ENCODE measurements at places on chromosomes 4 and X.
A peak's percentile ranks its signal among the peaks of the same experiment; 100 is the strongest.

- no peak for DNase-seq
Observed at GRCh38 chrX:103017542-103017941, 46.4 kb downstream of the BEX1 start.

DNA sequence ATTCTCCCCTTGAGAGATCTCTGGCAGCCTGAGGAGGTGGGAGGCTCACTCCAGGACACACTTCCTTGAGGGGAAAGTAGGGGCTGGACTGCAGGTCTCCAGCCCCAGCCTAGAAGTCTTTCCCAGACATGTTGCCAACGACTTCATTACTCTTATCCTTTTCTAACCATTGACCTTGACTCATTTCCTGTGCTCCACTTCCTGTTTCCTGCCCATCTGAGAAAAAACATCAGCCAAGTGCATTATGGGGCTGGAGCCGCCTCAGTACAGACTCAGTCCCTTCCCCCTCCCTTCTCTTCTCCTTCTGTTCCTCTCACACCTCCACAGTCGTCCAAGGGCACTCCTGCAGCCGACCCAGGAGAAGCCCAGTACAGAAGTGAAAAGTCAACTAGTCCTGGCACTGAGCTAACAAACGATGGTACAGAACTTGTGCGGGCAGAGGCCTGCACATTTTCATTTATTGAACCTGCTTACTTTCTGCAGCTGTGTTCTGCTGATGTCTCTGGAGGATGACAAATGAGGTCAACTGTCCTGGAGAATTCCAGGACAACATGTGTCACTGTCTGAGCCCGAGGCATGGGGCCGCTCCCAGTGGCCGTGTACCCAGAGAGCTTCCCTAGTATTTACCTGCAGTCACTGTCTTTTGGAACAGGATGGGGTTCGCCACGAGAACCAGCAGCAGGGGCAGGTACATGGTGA is 20.1 kb downstream of the GPR143 start:
- no peak for DNase-seq

- DNase-seq = no peak
Observed at GRCh38 chr4:140070366-140070765, 83.6 kb downstream of the MAML3 start.

- peak; percentile 81 for DNase-seq
Observed at GRCh38 chr4:25172961-25173915, 13.0 kb upstream of the SEPSECS start.

DNA sequence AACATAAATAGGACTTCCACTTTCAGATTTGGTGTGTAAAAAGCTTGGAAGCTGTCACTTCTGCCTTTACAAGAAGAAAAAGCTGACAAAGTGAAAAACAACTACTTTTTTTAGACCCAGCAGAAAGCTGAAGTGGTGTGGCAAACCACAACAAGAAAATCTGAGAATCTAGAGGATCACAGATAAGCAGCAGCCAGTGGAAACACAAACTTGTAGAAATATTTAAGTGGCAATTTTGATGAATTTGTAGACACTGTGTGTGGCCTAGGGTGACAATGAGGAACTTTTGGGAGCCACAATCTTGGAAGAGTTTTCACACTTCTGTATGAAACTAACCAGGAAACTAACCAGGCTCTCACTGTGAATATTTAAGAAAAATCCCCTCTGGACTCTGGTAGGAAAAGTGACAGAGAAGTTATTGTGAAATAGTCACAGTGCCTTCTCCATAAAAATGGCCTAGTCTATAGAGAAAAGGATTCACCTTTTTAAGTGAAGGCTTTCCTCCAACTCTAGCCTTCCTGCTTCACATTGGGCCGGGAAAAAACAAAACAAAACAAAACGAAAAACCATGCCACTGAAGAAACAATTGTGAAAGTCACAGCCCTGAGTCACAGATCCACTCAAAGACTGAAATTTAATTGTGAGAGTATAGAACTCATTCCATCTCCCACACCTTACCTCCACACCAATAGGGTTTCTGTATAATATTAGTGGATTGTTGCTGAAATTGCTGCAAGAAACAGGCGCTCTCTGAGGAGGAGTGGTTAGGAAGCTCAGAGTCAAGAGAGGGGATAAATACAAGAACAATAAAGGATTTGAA is 26.7 kb upstream of the GUCY1A1 start:
- DNase-seq = no peak

DNA sequence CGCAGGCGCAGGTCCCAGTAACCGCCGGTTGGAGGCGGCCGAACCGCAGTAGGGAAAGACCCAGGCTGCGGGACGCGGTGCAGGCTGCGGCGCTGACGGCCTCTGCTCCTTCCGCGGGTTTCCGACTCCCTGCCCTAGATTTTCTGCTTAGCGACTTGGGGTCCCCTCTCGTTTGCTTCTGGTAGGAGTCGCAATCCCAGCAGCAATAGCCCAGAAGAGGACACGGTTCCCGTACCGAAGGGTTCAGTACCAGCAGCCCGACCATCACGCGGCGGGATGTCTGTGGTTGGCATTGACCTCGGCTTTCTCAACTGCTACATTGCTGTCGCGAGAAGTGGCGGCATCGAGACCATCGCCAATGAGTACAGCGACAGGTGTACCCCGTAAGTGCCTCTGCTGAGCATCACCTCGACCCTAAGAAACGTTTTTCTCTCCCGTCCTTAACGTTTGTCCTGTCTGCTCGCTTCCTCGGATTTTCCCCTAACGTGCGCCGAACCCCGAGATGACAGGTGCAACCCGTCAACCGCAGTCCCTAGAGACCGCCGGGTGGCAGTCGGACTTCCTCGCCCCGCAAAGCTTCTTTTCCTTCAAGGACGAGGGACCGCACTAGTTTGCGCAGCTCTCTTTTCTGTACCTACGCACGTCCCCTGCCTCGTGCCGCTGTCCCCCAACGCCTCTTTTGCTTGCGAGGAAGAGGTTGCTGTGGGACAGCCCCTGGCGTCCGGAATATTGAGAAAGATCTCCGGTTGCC is at the start of gene HSPA4L:
Gene HSPA4L (plus strand): TSS at position 48 of the 751 bp plus-strand sequence. CDS start 229 bp downstream, at position 277.
- DNase-seq = no peak

DNA sequence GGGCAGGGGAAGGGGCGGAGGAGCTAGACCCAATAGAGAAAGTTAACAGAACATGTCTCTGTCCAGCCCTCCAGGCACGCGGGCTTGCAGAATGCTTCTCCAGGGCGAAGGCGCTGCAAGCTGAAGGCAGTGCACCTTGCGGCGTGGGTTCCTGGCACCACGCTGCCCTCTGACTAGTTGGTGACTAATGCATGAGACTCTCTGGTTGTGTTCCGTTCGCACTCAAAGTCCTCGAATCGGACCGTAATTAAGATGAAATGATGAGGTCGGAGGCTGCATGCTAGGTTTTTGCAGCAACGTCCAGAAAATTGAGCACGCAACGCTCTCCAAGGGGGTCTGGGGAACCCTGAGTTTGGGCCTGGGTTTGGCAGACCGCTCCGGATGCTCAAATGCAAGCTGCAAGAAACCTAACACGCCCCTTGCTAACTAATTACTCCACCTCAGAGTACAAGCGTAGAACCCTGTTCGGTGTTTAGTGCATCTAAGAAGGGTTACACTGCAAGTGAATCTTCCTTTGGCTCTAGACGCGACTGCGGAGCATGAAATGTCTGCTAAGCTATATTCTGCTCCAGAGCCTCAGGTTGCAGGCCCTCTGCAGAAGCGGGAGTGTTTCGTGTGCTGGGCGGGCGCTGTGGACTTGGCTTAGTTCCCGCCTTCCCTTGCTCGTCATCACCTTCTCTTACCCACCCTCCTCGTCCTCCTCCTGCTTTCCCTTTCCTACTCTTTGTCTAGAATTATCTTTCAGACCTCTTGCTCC is 57.1 kb upstream of the NKAP start:
- DNase-seq = no peak

GRCh38 chrX:134013524-134013923 is 28.1 kb upstream of the GPC3 start:
- no peak for DNase-seq

- DNase-seq = no peak
Observed at GRCh38 chrX:2682565-2683177, 8.4 kb upstream of the CD99 start.

DNA sequence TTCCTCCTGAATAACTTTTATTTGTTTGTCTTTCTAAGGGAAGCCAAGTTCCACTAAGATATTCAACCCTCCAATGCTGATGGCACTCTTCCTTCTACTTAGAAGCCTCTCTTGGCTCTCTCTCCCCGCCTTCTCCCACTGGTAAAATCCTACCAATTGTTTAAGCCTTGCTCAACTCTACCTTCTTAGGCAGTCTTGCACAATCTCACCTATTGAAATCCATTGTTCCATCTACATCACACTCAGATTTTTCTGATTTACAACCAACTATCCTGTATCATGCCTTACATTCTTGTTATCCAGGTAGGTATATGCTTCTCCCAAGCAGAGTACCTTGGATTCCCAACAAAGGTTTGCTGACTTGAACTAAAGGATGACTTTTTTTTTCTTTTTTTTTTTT is 69.1 kb downstream of the NR3C2 start:
- DNase-seq = no peak

DNA sequence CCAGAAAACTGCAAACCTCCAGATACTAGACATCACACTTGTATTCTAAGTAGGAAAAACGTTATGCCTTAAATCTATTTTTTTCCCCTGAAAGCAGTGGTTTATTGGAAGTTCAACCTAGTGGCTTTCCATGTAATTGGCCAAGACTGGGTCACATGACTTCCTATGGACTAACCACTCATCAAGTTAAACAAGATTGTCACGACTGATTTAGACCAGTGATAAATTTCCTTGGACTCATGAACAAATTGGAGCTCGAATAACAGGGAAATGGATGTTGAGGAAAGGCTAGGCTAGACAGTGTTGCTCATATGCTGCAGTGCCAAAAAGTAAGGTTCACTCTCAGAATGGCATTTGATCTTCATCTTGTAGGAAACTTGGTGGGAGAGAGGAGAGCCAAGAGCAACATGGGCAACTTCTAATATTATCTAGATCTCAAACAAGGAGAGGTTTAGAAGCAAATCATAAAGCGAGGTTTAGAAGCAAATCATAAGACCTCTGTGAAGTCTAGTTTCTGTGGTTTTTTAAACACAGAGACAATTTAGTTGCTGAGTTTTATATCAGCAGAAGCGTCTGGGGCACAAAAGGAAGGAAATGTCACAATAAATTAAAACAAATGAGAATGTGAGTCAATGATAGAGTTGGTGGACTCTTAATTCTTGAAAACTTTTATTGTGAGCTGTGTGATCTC is 165.6 kb upstream of the BOD1L1 start:
- DNase-seq = no peak

- DNase-seq = no peak
Observed at GRCh38 chrX:72130762-72131250, 909 bp downstream of the RTL5 start.

GRCh38 chr4:47525154-47525819 is 40.2 kb downstream of the ATP10D start:
- no peak for DNase-seq

- no peak for DNase-seq
Observed at GRCh38 chr4:26175006-26175786, 145.6 kb upstream of the RBPJ start.

GRCh38 chr4:122577808-122578781 is 42.8 kb downstream of the IL21 start:
- DNase-seq = no peak

DNA sequence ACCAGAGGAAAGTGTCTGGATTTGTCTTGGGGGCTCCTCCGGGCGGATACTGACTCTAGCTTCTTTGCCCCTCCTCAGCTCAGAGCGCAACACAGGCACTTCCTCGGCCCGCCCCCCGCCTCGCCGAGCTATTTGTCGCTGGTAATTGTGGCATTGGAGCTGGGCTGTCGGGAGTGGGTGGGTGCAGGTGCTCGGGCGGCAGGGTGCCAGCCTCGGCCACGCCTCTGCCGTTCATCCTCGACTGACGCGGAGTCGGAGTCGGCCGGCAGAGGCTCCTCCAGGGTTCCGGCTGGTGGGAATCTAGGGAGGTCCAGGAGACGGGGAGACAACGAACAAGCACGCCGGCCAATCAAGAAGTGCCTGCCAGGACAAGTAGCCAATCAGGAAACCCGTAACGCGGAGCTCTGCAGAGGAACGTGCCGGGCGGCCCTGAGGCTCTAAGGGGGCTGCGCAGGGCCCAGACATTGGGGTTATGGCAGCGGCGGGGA is 3.9 kb upstream of the SYN1 start:
- DNase-seq = no peak

DNA sequence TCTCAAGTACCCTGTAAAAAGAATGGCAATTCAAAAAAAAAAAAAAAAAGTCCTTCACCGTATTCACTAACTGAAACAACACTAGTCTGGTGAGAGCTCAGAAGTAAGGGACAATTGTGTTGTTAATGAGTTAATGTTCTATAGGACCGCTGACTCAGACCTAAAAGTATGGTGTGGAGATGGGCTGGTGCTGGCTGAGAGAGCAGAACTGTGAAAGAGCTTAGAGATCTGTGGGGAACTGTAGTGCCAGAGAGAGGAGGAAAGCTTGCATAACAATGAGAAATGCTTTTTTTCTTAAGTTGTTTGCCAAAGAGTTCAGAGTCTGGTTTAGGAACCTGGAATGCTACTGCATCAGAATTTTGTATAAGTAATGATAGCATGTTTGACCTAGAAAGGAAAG is 65.1 kb downstream of the LHFPL1 start:
- DNase-seq = no peak
